ENCODE measurements at places on chromosomes 13 and 19. TPM values are rescaled to one million over a fixed set of nuclear protein-coding genes. Genes with fewer than 3 reads are reported as not detected.

SIGLEC9 gene
- total RNA-seq: 0.69 TPM

LILRA1 gene
- not detected for total RNA-seq

ZNF234 gene
- total RNA-seq: 9.0 TPM

KLK10 gene
- total RNA-seq: not detected

ZNF506 gene
- total RNA-seq: 21.1 TPM

IGFL3 gene
- total RNA-seq: not detected

DNA sequence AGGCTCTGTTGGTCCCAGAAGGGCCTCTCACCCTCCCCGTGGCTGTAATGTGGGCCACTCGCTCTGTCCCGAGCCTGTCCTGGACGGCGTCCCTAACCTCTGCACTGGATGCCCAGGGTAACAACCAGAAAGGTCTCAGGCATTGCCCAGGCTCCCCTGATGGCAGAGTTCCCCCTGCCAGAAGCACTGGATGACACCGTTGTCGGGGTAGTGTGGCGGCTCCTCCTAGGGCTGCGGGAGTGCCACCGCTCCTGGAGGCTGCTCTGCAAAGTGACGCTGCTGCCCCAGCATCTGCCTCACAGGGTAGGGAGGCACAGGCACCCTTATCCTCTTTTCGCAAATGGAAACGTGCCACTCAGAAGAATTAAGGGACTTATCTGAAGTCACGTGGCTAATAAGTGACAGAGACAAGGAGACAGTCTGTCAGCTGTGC is 32.0 kb downstream of the MPHOSPH8 start:
- DNase-seq: no peak

GRCh38 chr13:108944760-108945159 is 315.3 kb downstream of the MYO16 start:
- DNase-seq: no peak

DNA sequence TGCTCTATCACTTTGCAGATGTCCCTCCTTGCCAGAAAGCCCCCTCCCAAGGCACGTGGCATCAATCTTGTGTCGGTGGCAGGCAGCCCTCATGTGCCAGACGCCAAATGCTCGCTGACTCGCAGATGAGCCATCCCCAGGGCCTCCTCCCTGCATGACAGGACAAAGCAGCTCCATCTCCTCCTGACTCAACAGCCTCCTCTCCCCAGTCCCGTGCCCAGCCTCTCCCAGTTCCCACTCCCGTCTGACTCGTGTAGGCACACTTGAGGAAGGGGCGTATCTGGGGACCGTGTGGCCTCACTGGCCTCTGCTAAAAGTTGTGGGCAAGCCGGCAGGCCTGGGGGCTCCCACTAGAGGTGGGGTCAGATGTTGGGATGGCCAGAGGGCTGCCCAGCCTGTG is 133.6 kb downstream of the STK24 start:
- DNase-seq: no peak

GRCh38 chr19:35019144-35019543 is 11.1 kb upstream of the SCN1B start:
- DNase-seq: no peak
